ENCODE measurements at places on chromosomes 3 and 15.

GRCh38 chr3:173958805-173959204 is 561.3 kb downstream of the NLGN1 start:
- no peaks in the 10 kb centered on the region for H3K36me3 ChIP-seq
- H3K27me3 ChIP-seq: no peaks in the 10 kb centered on the region
- no peaks in the 10 kb centered on the region for H3K4me1 ChIP-seq
- DNase-seq: no peak
- H3K4me3 ChIP-seq: no peak overlapping the region
- H3K27ac ChIP-seq: no peak overlapping the region

- H3K27me3 ChIP-seq: no peaks in the 10 kb centered on the region
- no peak for DNase-seq
- H3K4me1 ChIP-seq: peaks cover 36% of the 10 kb centered on the region
- H3K36me3 ChIP-seq: peaks cover 3% of the 10 kb centered on the region
- no peak overlapping the region for H3K27ac ChIP-seq
Measured at GRCh38 chr3:188720215-188720614, 451.6 kb upstream of the TPRG1 start.

DNA sequence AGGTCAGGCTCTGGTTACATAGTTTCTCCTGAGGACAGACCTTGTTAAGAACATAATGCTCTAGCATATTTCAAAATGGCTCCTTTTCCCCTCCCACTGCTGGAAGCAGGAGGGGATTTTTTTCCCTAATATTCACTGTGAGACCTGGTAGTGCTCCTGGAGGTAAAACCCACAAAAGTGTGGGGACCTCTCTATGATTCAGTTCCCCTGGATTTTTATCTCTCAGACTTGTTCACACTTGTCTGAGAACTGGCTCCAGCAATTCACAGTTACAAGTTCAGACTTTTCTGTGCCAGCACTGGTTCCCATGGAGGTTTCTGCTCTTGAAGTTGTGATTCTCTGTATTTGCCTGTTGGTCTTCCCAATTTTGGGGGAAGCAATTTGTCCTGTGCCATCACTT is 36.3 kb upstream of the PCOLCE2 start:
- no peaks in the 10 kb centered on the region for H3K4me1 ChIP-seq
- H3K27ac ChIP-seq: no peak overlapping the region
- DNase-seq: no peak
- H3K36me3 ChIP-seq: no peaks in the 10 kb centered on the region
- H3K4me3 ChIP-seq: no peak overlapping the region
- peaks cover 25% of the 10 kb centered on the region for H3K27me3 ChIP-seq

DNA sequence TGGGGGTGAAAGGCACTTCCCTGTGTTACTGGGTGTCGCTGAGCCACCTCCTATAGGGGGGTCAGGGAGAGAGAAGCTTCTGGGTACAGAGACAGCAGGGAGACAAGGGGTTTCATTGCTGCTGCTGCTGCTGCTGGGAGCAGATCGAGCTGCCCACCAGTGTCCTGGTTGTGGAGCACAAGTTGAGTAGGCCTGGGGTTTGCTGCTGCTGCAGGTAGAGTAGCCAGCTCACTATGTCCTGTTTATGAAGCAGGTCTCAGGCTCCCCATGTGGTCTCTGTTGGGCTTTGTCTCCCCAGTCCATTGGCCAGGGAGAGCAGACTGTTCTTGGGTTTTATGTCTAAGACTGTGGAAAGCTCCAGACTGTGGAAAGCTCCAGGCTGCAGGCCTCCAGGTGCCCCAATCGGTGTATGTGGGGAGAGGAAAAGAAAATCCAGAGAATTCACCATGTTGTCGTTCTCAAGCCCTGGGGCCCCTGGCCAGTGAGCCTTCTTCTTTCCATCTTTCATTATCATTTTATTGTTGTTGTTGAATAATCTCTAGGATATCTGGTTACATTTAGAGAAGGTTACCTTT is 157.8 kb downstream of the ADAMTS17 start:
- no peak overlapping the region for H3K4me3 ChIP-seq
- H3K36me3 ChIP-seq: no peaks in the 10 kb centered on the region
- H3K4me1 ChIP-seq: no peaks in the 10 kb centered on the region
- H3K27me3 ChIP-seq: no peaks in the 10 kb centered on the region
- DNase-seq: no peak

DNA sequence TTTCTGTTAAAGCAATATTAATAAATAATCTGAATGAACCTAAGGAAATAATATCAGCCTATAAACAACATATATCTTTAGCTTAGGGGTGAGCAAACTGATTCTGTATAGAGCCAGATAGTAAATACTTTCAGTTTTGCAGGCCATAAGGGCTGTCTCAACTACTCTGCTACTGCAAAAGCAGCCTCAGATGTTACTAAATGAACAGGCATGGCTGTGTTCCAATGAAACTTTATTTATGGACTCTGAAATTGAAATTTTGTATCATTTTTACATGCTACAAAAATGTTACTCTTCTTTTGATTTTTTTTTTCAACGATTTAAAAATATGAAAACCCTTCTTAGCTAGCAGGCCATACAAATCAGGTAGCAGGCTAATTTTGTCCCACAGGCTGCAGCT is 212.8 kb upstream of the PRICKLE2 start:
- peaks cover 21% of the 10 kb centered on the region for H3K27me3 ChIP-seq
- DNase-seq: no peak
- no peaks in the 10 kb centered on the region for H3K4me1 ChIP-seq
- H3K4me3 ChIP-seq: no peak overlapping the region
- H3K36me3 ChIP-seq: peaks cover 4% of the 10 kb centered on the region

- no peaks in the 10 kb centered on the region for H3K27me3 ChIP-seq
- no peak overlapping the region for H3K27ac ChIP-seq
- no peak overlapping the region for H3K4me3 ChIP-seq
Measured at GRCh38 chr3:159502986-159503385, 485.6 kb upstream of the IL12A start.

GRCh38 chr3:185988080-185988815 is 50.4 kb upstream of the TRA2B start:
- no peak overlapping the region for H3K4me3 ChIP-seq
- no peak overlapping the region for H3K27ac ChIP-seq
- no peak for DNase-seq
- H3K4me1 ChIP-seq: peaks cover 4% of the 10 kb centered on the region
- H3K27me3 ChIP-seq: peaks cover 7% of the 10 kb centered on the region

DNA sequence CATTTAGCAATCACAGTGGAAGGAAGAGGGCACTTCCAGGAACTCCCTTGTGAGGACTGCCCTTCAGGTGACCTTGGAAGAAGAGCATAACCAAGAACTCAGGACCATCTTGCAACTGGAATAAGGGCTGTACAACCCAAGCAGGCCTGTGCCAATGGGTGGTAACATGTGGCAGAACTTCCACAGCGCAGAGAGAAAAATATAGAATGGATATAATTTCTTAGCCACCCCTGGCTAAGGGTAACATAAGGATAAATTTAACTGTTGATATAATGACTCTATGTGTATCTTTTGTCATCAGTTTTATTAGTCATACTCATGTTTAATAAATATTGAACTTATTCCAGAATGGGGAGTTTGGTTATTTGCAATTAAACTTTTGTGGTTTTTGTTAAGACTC is 13.4 kb upstream of the MFSD1 start:
- H3K27ac ChIP-seq: no peak overlapping the region
- no peaks in the 10 kb centered on the region for H3K27me3 ChIP-seq
- H3K4me3 ChIP-seq: no peak overlapping the region
- DNase-seq: no peak
- peaks cover 3% of the 10 kb centered on the region for H3K4me1 ChIP-seq

DNA sequence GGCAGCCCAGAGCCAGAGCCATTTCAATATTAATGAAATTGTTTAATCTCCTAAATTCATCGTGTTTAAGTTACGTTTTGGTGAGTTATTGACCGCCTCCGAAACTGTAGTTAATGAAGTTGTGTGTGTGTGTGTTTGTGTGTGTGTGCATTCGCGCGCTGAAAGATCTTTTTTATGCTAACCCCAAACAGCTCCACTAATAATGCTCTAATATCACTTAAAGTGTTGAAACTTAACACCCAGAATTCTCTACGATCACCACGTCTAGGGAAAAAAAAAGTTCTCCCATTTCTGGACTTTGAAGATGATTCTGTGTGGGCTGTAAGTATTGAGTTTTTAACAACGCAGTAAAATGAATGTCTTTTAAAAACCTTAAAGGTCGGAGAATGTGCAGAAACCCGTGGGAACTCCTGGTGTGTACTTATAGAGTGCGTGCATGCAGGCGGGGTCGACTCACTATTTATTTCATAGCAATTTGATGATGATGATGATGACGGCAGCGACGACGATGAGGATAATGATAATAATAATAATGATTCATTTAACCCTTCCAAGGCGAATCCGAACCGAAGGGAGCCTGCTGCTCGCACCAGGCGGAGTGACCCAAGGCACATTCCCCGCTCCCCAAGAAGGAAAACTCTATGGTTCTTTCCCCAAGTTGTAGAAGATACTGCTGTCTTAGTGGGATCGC is 1.4 kb upstream of the FOXB1 start:
- no peak overlapping the region for H3K4me3 ChIP-seq
- peak overlapping the region; percentile 7 for H3K27ac ChIP-seq
- DNase-seq: no peak
- H3K27me3 ChIP-seq: peaks cover 93% of the 10 kb centered on the region

DNA sequence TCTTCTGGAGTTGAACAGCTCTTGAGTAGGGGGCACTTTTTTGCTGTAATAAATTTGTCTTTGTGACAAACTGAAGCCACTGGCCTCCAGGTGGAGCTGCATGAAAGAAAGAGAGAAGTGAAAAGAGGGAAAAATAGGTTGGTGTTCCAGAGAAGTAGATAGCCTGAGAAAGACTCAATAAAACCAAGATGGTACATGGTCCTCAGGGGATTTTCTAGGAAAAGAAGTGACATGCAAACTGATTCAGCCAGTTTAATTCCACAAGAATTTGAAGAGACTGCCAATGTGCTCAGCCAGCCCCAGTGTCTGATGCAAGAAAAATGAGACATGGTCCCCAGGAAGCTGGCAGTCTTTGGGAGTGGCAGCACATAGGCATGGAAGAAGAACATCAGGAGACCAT is 152.7 kb downstream of the CD47 start:
- no peaks in the 10 kb centered on the region for H3K27me3 ChIP-seq
- H3K36me3 ChIP-seq: peaks cover 3% of the 10 kb centered on the region
- H3K27ac ChIP-seq: no peak overlapping the region
- no peak overlapping the region for H3K4me3 ChIP-seq

DNA sequence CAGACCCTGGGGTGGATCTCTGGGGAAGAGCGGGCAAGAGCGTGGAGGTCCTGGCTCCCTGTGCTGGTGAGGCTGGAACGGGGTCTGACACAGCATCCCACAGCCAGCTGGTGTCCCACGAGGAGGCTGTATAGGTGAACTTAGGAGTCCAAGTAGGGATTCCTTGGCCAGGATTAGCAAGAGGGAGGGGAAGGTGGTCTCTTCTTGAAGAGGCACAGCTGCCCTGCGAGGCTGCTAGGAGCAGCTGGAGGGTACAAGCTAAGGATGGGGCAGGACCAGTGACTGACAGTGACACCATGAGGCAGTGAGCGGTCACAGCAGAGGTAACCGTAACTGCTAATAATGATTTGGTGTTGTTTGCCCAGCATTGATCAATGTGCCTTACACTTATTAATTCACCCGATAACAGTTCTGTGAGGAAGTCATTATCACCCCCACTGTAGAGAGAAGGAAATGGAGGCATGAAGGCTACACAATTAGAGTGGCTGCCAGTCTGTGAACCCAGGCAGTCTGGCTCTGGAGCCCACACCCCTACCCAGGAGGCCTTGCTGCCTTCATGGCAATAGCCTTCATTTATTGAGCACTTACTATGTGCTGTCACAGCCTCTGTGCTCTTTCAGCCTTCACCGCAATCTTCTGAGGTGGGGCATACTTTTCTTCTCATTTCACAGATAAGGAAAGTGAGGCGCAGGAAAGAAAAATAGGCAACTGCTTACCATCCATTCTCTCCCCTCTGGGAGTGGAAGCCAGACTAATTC is 59.4 kb downstream of the TMEM44 start:
- no peaks in the 10 kb centered on the region for H3K36me3 ChIP-seq
- H3K27ac ChIP-seq: no peak overlapping the region
- peaks cover 16% of the 10 kb centered on the region for H3K4me1 ChIP-seq
- DNase-seq: peak; percentile 26
- H3K4me3 ChIP-seq: no peak overlapping the region
- peaks cover 30% of the 10 kb centered on the region for H3K27me3 ChIP-seq
